Posterior vena cava (tissue), 2 donors: ENCODE measurements at places on chromosomes 11 and 22. TPM values are rescaled to one million over a fixed set of nuclear protein-coding genes. Genes with fewer than 3 reads are reported as not detected.

The CLTCL1 gene
- total RNA-seq: 9.0 TPM

The MALAT1 gene
- 9,235 TPM for total RNA-seq

The POGLUT3 gene
- total RNA-seq: 59.8 TPM

The KLHL35 gene
- total RNA-seq: 0.79 TPM

The CRYAB gene
- 713 TPM for total RNA-seq

The PLEKHB1 gene
- total RNA-seq: 2.8 TPM

The MICALL1 gene
- total RNA-seq: 80.8 TPM

The GRIA4 gene
- total RNA-seq: 0.10 TPM

The NF2 gene
- total RNA-seq: 37.0 TPM

The OR52J3 gene
- not detected for total RNA-seq

The CHADL gene
- total RNA-seq: 1.8 TPM

The SPDYC gene
- not detected for total RNA-seq

The OR56A1 gene
- 0.05 TPM for total RNA-seq

The SCARF2 gene
- 18.6 TPM for total RNA-seq

The MYBPC3 gene
- 0.37 TPM for total RNA-seq

The KRTAP5-9 gene
- total RNA-seq: 0.37 TPM

The CARD18 gene
- not detected for total RNA-seq

The DNAJB7 gene
- not detected for total RNA-seq

The OR10A5 gene
- total RNA-seq: not detected

The GNG3 gene
- not detected for total RNA-seq

The DBX1 gene
- not detected for total RNA-seq

The LDHAL6A gene
- total RNA-seq: not detected

The MIOX gene
- not detected for total RNA-seq

The SNX32 gene
- 0.52 TPM for total RNA-seq

The CYP2D6 gene
- total RNA-seq: 0.48 TPM

The ZFTA gene
- 21.8 TPM for total RNA-seq

The PRR33 gene
- total RNA-seq: not detected

The ABCG4 gene
- total RNA-seq: 0.23 TPM

The C11orf42 gene
- not detected for total RNA-seq

The FIBIN gene
- total RNA-seq: 24.5 TPM

The RFPL2 gene
- not detected for total RNA-seq

The XKR3 gene
- not detected for total RNA-seq

The FAT3 gene
- total RNA-seq: 40.5 TPM

The TCF20 gene
- 27.2 TPM for total RNA-seq

The SYT7 gene
- 0.71 TPM for total RNA-seq
